ENCODE measurements at places on chromosomes 16 and 17.

- DNase-seq: no peak
These were observed 39.8 kb upstream of the DNAH17 start for GRCh38 chr17:78616946-78617345.

GRCh38 chr17:72592242-72592966 is 471.6 kb downstream of the SOX9 start:
- peak; percentile 55 for DNase-seq

DNA sequence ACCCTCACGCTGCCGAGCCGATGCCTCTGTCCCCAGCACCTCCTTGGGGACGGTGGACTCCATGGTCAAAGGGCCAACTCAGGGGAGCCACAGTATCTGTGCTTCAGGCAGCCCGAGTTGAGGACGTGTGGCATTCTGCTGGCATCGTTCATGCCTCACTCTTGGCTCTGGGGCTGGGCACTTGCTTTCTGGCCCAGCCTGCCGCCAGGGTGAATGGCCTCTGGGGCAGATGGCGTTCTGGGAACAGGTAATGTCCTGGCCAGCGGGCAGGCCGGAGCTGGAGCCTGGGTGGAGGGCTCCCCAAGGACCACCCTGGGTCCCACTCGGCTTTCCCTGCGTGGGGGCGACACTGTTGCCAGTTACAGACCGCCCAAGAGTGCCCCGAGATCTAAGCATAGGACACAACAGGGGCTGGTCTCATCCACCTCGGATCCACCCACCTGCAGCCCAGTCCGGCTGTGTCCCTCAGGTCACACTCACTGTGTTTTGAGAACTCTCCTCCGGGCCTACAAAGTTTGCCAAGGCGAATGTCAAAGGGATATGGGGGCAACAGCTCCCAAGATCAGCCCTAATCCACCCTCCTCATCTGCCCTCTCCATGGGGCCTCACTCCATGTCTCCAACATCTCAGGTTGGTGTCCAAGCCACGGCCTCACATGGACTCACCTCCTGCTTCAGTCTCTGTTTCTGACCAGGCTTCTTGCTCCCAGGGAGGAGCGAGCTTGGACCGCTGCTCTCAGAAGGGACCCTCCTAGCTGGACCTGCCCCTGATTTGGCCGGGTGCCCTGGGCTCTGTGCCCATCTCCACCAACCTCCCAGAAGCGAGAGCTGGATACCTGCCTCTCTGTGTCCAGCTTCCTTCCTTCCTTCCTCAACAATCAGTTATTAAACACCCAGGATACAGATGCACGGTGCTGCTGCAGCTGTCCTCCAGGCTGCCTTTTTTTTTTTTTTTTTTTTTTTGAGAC is 60.8 kb downstream of the TMEM235 start:
- DNase-seq: peak; percentile 6

DNA sequence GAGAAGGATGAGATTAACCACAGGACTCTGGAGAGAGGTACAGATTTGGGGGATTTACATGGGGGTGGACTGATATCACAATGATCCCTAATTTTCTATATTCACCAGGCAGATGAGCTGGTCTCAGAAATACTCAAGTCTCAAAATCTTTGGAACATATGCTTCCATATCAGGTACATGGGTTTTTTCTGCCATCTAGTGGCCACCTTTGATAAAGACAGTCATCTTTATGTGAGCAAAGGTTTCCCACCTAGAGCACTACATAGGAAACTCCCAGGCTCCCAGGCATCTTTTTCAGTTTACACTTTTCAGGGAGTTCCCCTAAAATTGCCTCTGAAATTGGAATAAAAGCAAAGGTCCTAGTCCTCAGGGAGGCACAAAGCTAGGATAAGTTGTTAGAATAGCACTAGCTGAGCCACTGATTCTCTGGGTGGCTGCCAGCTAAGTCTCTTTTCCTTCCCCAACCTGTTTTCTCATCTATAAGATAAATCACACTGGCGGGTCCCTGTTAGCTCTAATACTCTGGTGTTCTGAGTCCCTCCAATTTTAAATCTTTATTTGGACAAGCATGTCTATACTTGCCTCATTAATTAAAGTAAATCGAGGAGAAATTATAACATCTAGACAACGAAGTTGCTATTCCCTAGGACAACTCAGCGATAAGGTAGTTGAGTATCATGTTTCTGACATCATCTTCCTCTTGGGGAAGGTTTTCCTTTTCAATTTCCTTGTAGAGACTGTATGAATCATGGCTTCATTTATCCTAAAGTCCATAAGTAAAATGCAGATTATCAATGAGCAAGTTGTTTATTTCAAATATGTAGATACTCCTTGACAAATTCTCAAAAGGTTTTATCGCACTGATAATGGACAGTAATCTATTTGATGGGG is 19.0 kb upstream of the MON1B start:
- peak; percentile 16 for DNase-seq

GRCh38 chr16:8547762-8548161 is 42.5 kb downstream of the TMEM114 start:
- DNase-seq: no peak

GRCh38 chr17:78970834-78971755 is 8.6 kb downstream of the LGALS3BP start:
- DNase-seq: peak; percentile 16

GRCh38 chr16:58493756-58494431 is 6.0 kb upstream of the NDRG4 start:
- no peak for DNase-seq

GRCh38 chr16:9854675-9855074 is 327.6 kb downstream of the GRIN2A start:
- DNase-seq: no peak

GRCh38 chr17:62876673-62877405 is 68.7 kb upstream of the MARCHF10 start:
- DNase-seq: no peak

GRCh38 chr17:21463779-21464407 is 87.7 kb downstream of the KCNJ12 start:
- no peak for DNase-seq

- DNase-seq: no peak
These were observed 34.2 kb downstream of the TBC1D3B start for GRCh38 chr17:36142235-36142634.

DNA sequence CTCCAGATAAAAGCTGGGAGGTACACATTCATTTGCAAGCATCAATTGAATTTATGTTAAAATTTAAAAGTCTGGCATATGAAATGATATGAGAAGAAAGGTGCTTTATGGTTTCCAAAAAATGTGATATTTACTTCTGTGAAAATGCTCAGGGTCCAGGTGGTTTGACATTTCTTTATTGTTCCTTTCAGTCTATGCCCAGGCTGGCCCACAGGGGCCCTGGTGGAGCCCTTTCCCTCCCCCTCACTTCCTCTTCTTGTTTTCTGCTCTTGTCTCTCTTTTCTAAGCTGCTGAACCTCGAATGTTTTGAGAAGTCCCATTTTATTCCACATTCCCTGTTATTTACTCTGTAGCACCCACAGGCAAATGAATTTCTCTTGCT is 127.8 kb downstream of the HS3ST3B1 start:
- no peak for DNase-seq

DNA sequence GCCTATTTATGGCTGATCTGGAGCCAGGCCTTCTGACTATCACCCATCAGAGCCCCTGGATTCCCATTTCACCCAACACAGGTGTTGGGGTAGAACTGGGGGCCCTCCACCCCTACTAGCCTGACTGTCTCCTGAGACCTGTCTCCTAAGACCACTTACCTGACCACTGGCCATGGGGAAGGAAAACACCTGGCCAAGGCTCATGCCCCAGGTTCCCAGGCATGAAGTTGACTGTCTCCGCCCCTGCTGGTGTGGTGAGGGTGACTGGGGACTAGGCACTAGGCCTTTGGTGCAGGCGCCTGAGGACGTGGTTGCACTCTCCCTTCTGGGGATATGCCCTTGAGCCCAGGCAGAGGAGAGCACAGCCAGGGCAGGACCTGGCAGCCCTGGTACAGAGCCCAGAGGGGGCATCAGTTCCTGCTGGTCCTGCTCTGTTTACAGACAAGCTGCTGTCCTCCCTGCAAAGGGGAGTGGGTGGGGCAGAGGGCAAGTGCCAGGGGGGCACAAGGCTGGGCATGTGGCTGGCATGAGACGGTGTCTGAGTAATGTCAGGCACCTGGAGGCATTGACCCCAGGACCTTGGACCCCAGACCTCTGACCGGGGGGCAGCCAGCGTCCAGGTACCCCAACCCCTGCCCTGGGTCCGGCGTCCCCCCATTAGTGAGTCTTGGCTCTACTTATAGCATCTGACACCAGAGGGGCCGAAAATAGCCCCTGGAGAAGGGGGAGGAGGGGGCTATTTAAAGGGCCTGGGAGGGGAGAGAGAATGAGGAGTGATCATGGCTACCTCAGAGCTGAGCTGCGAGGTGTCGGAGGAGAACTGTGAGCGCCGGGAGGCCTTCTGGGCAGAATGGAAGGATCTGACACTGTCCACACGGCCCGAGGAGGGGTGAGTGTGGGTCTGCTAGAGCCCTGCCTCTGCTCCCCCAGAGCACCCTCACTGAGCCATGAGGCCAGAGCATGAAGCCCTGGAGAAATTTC is at the start of gene TCAP:
TSS of gene TCAP (plus strand) at position 769 of the 981 bp plus-strand sequence. CDS start at position 780, 11 bp downstream.
- DNase-seq: no peak

GRCh38 chr17:1413281-1413791 is 13.3 kb upstream of the YWHAE start:
- no peak for DNase-seq

DNA sequence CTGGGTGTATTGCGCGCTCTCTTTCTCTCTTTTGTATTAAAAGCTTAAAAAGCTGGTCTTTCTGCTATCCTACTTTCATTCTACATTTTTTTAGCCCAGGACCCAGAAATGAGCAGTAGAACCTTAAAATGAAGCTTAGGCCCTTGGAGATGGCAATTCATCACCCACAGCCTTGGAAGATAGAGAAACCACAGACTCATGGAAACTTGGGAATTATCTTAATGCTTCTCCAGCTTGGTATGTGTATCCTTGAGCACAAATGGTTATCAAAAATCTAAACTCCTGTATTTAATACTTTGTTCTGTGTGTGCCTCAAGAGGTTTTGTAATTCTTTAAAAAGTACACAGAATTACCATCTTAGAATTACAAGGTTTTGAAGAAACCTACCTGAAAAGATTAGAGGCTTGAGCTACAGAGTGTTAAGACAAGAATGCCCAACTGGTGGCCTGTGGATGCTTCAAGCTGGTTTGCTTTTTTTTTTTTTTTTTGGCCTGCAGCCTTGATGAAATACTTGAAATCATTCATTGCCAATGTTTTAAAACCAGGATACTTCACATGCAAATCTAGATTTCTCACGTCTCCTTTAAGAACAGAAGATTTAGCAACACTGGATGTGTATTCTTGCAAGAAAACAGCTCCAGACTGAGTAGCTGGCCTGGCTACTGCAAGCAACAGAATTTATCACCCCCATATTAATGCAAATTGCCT is 105.0 kb downstream of the XYLT1 start:
- no peak for DNase-seq

- DNase-seq: no peak
These were observed 27.7 kb upstream of the CLEC18B start for GRCh38 chr16:74448990-74449389.

GRCh38 chr16:27106305-27106704 is 39.6 kb downstream of the C16orf82 start:
- DNase-seq: no peak

DNA sequence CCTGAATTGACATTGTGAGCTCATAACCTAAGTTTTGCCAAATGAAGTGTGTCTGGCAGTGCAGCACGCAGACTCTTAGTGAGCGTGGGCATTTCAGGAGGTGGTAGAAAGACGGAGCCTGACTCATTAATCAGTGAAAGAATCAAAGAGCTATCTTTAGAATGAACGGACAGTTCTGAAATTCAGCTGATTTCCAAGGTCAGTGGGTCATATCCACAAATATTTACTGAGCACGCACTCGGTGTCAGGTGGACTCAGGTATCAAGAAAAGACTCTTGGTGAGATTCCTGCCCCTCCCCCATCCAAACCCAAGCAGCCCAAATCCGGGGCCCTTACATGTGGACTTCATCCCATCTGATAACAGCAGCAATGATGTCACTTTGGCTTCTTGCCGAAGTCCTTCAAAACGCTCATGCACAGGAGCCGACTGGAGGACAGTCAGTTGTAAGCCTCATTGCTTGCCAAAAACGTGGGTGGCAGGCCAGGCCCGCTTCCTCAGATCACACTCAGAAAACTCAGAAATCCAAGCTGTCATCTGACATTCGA is 185.8 kb downstream of the HS3ST3A1 start:
- DNase-seq: no peak

- DNase-seq: no peak
These were observed 398.5 kb downstream of the ZFHX3 start for GRCh38 chr16:72649254-72649944.

DNA sequence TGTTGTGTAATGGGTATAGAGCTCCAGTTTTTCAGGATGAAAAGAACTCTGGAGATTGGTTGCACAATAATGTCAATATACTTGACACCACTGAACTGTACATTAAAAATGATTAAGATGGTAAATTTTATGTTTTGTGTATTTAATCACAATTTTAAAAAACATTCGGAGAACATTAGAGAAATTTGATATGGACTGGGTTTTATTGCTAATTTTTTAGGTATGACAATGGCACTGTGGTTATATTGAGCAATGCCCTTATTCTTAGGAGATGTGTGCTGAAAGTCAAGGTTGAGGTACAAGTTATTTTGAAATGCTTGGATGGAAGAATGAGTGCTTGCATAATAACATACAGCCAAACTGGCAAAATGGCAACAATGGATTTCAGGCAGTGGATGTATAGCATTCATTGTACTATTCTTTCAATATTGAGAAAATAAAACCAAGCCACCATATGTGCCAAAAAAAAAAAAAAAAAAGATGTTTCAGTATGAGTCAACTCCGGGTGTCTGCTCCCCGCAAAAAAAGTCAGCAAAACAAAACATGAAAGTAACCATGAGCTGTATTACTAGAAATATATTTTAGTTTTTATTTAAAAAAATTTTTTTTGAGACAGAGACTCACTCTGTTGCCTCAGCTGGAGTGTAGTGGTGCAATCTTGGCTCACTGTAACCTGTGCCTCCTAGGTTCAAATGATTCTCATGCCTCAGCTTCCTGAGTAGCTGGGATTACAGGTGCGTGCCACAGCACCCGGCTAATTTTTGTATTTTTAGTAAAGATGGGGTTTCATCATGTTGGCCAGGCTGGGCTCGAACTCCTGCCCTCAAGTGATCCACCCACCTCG is 19.8 kb downstream of the HOXB1 start:
- peak; percentile 90 for DNase-seq

DNA sequence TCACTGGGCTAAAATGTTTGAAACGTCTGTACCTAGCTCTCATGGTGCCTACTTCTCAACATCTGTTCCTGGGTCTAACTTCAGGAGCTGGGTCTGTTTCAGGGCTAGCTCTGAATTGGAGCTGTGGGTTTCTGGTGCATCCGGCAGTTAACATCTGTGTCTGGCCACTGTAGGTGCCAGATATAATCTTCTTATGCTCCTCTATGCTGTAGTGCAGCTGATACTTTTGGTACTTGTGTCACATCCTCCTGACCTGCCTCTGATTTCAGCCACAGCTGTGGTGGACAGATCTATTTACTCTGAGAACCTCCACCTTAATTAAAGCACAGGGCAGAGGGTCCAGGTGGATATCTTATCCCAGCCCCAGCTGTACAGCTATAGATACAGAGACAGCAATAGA is 496.5 kb upstream of the CDH11 start:
- DNase-seq: no peak

All from DMS79 treated with DMSO at 0.1 percent for 48 hours (cell line).